ENCODE measurements at places on chromosomes 13 and 19.

DNA sequence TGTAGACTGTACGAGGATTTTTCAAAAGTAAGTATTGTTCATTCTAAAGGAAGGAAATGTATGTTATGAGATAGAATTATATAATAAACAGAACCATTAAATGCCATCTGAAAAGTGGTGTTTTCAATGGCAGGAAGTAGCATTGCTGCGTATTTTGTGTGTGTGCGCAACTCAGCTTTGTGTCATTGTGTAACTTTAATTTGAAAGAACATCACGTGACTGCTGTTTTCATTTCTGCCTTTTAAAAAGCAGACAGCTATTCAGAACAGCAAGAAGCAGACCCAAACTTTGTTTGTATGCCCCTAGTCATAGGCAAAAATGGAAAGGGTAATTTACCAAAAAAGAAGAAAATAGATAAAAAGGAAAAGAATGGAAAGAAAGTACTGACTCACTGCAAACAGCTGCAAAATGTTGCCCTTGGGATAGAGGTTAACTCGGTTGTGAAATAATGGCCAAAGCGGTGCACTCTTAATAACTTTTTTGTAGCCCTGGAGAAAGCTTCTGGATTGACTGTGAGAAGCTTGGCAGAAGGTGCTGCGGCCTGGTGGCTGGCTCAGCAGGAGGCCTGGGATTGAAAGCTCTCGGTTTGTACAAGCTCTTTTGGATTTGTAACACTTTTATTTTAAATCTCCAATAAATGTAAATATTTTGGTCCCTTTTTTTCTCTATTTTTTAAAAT is 97.3 kb downstream of the GGACT start:
- no peak for DNase-seq

GRCh38 chr19:16876904-16877361 is 11.9 kb upstream of the F2RL3 start:
- no peak for DNase-seq

DNA sequence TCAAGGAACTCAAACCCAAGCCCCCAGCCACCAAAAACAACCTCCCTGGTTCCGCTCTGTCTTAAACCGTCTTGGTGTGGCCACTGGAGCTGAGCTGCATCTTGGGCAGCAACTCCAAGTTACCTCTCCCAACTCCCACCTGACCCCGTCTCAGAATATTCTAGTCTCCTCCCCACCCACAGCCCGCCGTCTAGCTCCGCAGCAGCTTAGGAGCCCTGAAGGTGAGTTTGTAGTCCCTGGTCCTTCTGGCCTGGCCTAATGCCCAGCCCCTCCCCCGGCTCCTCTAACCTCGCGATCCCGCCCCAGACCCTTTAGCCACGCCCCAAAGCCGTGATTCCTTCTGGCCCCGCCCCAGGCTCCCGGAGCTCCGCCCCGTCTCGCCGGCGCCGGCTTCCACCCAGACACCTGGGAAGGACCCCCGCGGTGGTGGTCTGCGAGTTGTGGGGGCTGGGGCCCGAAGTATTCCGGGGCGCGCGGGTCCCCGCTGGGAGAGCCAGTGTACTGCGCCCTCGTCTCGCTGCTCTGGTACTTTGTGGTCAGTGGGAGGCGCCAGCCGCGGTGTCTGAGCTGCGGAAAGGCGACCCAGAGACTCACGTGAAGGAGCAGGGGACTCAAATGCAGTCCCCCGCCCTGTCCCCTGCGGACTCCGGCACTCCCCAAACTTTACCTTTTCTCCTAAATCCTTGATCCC is 2.5 kb upstream of the LHB start:
- peak; percentile 58 for DNase-seq

- peak; percentile 84 for DNase-seq
These were observed 20.0 kb downstream of the TICAM1 start for GRCh38 chr19:4811328-4812131.

- no peak for DNase-seq
These were observed 23.6 kb upstream of the CEBPA start for GRCh38 chr19:33325920-33326319.

DNA sequence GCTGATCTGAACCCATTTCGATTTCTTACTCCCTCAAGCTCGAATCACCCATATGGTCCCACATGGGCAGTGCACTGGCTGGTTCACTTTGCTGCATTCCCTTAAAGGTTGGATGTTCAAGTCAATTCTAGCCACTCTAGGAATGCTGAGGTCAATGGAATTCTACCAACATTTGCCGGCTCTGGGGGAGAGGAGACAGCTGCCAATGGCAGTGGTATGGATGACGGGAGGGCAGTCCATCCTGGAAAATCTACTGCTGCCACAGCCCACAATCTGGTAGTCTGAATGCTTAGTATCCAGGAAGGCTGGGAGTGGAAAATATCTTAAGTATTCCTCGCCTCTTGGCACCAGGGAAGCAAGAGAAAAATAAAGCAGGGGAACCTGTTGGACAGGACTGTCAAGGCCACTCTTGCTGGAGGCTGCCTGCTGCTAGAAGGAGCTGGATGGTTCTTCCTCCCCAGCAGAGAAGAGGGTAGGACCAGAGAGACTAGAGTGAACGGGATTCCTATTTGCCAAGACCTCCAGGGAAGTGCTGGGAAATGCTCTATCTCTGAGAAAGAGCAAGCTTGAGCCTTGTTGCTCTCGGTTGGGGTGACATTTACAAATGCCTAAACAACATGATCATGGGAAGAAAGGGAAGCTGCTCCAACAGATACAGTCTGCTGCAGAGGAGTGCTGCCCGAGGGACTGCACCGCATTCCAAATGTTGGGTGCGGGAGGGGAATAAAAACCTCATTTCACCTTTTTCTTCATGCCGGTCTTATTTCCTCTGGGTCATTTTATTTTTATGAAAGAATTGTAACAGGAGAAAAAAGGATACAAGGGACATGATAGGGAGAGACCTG is 20.7 kb upstream of the HMGB1 start:
- no peak for DNase-seq

- no peak for DNase-seq
These were observed 755 bp upstream of the ZNF726 start for GRCh38 chr19:23913931-23914330.

GRCh38 chr19:45253396-45254027 is 2.4 kb downstream of the MARK4 start:
- no peak for DNase-seq

DNA sequence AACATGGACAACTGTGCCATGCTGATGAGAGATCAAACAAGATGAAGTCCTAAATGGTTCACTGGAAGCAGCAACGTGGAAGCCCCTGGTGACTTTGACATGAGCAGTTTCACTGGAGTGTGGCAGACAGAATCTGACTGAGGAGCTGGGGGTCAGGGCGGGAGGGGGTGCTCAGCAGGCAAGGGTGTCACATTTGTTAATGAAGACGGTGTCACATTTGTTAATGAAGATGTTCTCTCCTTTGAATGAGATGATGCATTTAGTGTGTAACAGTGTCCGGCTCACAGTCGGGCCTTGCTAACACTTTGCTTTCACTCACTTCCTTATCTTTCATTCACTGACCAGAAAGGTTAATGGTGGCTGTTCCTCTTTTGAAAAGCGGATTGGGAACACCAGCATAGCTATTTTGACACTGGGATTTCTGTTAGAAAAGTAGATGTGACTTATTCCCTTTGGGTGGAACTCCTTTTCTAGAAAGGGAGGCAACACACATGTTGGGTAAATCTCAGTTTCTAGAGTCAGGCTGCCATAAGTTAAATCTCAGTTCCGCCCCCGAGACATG is 693.7 kb downstream of the UQCRFS1 start:
- DNase-seq, result no peak

GRCh38 chr13:49292742-49293486 is 45.2 kb downstream of the CDADC1 start:
- DNase-seq, result no peak

DNA sequence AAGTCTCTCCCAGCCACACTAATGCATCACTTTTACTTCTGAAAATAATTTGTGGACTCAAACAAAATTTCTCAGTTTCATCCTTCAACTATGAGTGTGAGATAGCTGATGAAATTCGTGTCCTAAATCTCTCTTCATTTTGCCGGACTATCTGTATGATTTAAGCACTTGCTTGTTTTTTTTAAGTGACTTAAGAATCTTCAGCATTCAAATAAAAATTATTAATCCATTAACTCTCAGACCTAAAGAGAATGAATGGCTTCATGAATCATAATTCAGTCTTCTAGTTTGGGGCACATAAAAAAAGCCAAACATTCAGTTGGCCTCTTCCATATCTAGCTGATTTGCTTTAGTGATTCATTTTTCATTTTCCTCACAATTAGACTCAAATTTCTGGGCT is 579.5 kb downstream of the DCT start:
- DNase-seq, result no peak

- no peak for DNase-seq
These were observed 110.9 kb downstream of the CRYL1 start for GRCh38 chr13:20414546-20415305.

DNA sequence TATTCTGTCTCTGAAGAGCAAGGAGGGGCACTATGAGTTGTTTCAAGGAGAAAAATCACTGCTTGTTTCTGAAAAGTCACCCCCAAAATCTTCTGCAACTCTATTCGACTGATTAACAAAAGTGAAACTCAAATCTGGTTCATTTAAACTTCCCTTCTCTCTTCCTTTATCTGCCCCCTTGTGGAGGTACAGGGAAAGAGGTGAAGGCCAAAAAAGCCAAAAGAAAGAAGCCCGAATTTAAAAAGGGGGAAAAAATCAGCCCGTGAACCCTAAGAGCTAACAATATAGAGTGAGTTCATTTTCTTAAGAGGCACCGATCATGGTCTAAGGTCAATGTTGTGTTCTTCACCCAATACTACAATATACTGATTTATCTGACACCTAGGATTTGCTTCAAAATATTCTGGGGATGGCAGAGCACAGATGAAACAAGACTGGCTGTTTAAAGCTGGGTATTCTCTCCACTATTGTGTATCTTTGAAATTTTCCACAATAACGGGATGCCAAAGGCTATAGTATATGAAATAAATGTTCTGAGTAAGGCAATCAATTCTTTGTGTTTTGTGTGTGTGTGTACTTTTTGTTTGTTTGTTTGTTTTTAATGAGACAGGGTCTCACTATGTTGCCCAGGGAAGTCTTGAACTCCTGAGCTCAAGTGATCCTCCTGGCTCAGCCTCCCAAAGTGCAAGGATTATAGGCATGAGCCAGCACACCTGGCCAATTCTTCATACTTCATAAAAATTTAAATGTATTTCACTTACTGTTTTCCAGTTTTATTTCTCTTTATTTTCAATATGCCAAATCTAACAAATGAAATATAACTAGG is 55.0 kb upstream of the EEF1AKMT1 start:
- peak; percentile 2 for DNase-seq

DNA sequence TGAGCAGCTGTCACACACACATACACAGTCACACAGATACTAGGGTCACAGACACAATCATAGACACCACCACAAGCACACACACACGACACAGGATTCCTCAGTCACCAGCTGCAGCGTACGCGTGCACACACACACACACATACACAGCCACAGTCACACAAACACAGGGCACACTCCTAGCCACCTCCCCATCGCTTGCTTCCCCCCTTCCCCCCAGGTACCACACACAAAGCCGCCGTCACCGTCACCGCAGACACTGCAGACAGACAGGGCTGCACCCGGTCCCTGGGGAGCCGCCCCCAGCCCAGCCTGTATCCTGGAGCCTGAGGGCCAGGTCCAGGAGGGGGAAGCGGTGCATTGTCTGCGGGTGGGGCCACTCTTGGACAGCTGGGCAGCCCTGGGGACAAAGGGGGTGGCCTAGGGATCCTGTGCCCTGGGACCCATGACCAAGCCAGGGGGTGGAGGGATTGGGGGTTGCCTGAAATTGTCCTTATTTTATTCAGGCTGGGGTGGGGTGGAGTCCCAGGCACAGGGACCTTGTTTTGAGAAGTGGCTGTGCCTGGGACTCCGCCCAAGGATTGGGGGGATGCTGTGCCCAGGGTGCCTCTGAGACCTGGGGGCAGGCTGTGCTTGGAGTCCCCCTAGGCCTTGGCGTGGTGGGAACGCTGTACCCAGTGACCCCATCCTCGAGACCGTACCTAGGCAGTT is 957 bp downstream of the NUMBL start:
- no peak for DNase-seq

DNA sequence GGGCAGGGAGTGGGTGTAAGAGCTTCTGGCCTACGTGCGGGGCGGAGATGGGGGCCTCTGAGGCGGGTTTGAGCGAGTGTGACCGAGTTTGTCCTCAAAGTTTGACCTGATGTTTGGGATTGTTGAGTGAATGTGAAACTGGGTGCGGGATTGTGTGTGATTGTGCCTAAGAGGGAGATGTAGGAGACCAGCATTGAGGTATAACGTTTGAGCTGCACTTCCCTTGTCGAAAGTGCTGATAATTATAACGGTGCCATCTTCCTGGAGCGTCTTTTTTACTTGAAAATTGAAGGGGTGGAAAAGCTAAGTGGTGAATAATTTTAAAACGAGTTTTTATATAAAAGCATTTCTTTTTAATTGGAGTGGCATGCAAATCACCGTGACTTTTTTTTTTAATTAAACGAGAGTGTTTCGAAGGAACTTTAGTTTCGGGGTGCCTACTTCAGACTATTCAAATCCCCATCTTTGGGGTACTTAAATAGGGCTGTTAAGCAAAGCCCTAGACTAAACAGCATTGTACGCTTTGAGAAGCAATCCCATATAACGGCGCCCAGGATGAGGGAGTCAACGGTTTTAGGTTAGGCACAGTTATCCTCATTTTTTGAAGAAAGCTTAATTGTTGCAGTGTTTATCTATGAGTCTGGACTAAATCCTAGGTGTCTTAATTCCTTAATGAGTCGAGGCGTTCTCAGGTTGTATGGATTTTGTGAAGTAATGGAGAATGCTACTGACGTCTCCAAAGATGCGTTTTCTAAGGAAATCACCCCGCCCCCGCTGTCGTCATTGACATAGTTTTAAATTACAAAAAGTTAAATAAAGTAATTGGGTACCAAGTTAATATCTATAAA is 594 bp downstream of the ZNF146 start:
- no peak for DNase-seq

DNA sequence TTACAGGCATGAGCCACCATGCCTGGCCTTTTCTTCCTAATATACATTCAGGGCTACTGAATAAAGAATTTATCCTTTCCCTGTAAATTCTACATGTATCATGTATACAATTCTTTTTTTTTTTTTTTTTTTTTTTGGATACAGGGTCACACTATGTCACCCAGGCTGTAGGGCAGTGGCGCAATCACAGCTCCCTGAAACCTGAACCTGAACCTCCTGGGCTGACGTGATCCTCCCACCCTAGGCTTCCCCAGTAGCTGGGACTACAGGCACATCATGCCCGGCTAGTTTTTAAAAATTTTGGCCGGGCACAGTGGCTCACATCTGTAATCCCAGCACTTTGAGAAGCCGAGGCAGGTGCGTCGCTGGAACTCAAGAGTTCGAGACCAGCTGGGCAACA is 6.5 kb upstream of the SLC44A2 start:
- DNase-seq, result no peak

- DNase-seq, result no peak
These were observed 248.7 kb downstream of the EFNB2 start for GRCh38 chr13:106286811-106287210.

- no peak for DNase-seq
These were observed 17.7 kb upstream of the CRTC1 start for GRCh38 chr19:18665771-18666202.

- no peak for DNase-seq
These were observed 4.7 kb upstream of the GJB2 start for GRCh38 chr13:20197361-20197834.

GRCh38 chr13:40933508-40934204 is 85.5 kb downstream of the ELF1 start:
- no peak for DNase-seq

- DNase-seq, result peak; percentile 22
These were observed 9.0 kb downstream of the CAPN12 start for GRCh38 chr19:38735257-38735686.

GRCh38 chr19:58305932-58306323 is 751 bp downstream of the ERVK3-1 start:
- no peak for DNase-seq

- DNase-seq, result no peak
These were observed 2753.0 kb downstream of the PCDH9 start for GRCh38 chr13:64477146-64477545.
